ENCODE measurements at places on chromosomes 16 and 17.

DNA sequence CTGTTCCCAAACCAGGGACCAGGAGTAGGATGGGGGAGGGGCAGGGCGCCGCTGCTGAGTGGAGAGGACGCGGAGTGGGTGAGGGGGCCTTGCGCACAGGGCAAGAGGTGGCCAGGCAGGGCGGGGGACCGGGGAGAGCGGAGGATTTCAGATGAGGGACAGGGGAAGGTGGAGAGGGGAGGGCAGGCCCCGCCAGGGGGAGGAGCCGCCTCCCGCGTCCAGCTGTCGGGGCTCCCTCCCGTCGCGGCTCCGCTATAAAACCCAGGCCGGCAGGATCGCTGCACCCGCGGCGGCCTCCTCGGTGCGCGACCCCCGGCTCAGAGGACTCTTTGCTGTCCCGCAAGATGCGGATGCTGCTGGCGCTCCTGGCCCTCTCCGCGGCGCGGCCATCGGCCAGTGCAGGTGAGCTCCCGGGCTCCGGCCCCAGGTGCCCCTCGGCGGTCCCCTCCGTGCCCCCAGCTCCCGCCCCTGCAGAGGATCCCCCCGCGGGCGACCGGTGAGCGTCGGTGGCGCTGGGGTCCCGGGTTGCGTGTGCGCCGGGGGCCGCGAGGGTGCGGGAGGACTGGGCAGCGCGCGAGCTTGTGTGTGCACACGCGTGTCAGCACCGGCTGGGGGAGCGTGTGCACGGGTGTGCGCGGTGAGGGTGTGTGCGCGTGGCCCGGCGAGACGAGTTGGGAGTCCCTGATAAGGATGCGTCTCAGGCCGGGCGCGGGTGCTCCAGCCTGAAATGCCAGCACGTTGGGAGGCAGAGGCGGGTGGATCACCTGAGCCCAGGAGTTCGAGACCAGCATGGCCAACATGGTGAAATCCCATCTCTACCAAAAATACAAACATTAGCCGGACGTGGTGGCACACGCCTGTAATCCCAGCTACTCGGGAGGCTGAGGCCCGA, at the start of gene CA4:
Gene CA4, plus strand, starts transcription at position 283 of the 892 bp plus-strand sequence. Its CDS starts 62 bp downstream, at position 345.
- peaks cover 38% of the 10 kb centered on the region for H3K4me1 ChIP-seq
- H3K27ac ChIP-seq: no peak within 1 kb of the TSS
- H3K27me3 ChIP-seq: peaks cover 98% of the 10 kb centered on the region

- peak overlapping the region; percentile 4 for H3K27ac ChIP-seq
- peaks cover 15% of the 10 kb centered on the region for H3K36me3 ChIP-seq
- DNase-seq: no peak
- H3K27me3 ChIP-seq: peaks cover 7% of the 10 kb centered on the region
Measured at GRCh38 chr16:78242239-78242630, 142.8 kb downstream of the WWOX start.

GRCh38 chr16:89910717-89911354, 7.8 kb upstream of the MC1R start:
- DNase-seq: no peak
- H3K4me1 ChIP-seq: peaks cover 13% of the 10 kb centered on the region
- H3K27ac ChIP-seq: peak overlapping the region; percentile 25
- H3K27me3 ChIP-seq: peaks cover 3% of the 10 kb centered on the region

GRCh38 chr16:86524029-86524428, 13.7 kb downstream of the FOXF1 start:
- H3K4me1 ChIP-seq: peaks cover 28% of the 10 kb centered on the region
- H3K27ac ChIP-seq: no peak overlapping the region
- peaks cover 49% of the 10 kb centered on the region for H3K27me3 ChIP-seq

- peak overlapping the region; percentile 72 for H3K27ac ChIP-seq
- H3K27me3 ChIP-seq: no peaks in the 10 kb centered on the region
- H3K4me1 ChIP-seq: peaks cover 9% of the 10 kb centered on the region
- peaks cover 4% of the 10 kb centered on the region for H3K36me3 ChIP-seq
- H3K4me3 ChIP-seq: peak overlapping the region; percentile 10
Measured at GRCh38 chr17:64081802-64082799, 47.8 kb downstream of the ERN1 start.
